ENCODE measurements at places on chromosomes 16 and 17.

- peak; percentile 91 for DNase-seq
Measured at GRCh38 chr16:4290236-4290830, 17.5 kb upstream of the TFAP4 start.

DNA sequence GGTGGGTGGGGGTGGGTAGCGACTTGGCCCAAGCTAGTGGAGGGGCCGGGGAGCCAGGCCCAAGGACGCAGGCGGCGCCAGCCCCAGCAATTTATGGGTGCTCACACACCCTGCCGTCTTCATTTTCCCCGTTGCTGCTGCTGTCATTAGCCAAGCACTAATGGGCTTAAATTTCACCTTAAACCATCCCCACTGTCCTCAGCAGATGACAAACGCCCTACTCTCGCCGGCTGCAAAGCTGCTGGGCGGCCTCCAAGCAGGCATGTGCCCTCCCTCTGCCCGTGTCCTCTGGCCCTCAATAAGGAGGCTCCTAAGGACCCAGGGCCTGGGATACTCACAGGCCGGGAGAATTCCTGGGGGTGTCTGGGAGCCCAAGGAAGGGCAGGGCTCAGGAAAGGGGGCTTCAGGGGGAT lies 66.1 kb downstream of the SREBF1 start:
- no peak for DNase-seq

DNA sequence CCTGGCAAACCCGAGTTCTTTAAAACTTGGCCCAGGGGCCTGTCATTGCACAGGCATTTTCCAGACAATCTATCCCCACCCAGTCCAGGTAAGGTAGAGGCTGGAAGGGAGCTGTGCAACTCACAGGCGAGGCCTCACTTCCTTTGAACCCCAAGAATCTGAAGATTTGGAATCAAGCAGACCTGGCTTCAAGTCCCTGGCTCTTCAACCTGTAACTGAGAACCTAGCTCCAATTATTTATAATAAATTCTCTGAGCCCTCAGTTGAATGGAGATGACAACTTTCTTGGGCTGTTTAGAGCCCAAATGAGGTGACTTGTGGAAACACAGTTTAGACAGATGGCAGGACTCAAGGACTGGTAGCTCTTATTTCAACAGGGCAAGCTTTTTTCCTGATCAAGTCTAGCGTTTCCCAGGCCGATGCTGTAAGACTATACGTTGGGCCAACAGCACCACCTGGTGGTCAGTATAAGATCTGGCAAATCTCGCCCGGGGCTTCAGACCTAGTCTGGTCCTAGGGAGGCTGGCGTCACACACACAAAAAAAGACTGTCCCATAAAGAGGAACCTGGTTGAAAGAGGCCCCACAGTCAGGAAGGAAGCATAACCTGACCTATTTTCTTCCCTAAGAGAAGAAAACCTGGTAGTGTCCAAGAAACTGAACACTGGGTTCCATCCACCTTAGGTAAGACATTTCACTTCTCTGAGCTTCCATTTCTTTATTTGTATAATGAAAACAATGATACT lies 117.9 kb downstream of the C17orf67 start:
- DNase-seq: no peak

- DNase-seq: no peak
Measured at GRCh38 chr16:56145369-56145768, 45.9 kb upstream of the GNAO1 start.

DNA sequence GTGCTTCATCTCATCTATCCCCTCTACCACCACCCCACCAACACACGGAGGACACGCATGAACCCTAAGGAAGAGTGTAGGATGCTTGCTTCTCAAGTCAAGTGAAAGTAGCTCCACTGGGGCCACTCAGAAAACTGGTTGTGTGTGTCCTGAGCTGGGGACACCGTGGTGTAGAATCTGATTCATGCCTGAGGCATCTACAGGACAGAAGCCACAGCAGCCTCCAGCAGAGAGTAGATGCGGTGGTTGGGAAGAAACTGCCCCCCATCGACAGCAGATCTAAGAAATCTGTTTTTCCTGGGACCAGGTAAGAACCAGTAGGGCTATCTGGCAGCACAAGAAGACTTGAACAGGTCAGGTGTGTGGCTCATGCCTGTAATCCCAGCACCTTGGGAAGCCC lies 51.9 kb upstream of the HLF start:
- no peak for DNase-seq

- DNase-seq: no peak
Measured at GRCh38 chr16:14629612-14629918, 495 bp downstream of the PARN start.

DNA sequence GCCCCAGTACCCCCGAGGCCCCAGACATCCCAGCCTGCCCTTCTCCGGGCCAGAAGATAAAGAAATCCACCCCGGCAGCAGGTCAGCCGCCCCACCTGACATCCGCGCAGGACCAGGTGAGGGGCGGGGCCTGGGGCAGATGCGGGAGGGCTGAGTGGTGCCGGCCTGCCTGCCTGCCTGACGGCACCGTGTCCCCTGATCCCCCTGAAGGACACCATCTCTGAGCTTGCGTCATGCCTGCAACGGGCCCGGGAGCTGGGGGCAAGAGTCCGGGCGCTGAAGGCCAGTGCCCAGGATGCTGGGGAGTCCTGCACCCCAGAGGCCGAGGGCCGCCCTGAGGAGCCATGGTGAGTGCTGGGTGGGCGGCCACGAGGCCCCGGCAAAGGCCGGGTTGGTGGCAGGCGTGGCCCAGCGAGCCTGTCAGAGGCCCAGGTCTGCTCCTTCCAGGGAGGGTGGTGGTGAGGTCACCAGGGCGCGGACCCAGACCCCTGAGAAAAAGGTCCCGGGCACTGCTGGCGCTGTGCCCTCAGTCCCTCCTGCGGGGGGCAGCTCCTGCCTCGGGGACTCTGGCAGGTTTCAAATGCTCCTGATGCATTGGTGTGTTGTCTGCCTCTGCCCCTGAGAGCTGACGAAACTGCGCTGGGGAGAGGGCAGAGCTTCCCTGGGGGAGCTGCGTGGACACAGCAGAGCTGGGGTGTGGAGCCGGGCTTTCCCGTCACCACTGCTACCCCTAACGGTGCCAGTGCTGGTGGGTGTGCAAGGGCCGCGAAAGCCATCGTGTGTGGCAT lies 1.2 kb downstream of the CDT1 start:
- DNase-seq: no peak

- no peak for DNase-seq
Measured at GRCh38 chr16:21199607-21200218, 11.7 kb downstream of the ZP2 start.

All from GM04503 (cell line).